Lower lobe of right lung (tissue), 2 donors: ENCODE measurements at places on chromosomes 1 and 21.
A peak's percentile ranks its signal among the peaks of the same experiment; 100 is the strongest.

- DNase-seq = no peak
These were observed 108.1 kb downstream of the MAP3K21 start for GRCh38 chr1:233435622-233436021.

GRCh38 chr21:37522641-37523295 is 156.2 kb downstream of the DYRK1A start:
- DNase-seq = no peak

DNA sequence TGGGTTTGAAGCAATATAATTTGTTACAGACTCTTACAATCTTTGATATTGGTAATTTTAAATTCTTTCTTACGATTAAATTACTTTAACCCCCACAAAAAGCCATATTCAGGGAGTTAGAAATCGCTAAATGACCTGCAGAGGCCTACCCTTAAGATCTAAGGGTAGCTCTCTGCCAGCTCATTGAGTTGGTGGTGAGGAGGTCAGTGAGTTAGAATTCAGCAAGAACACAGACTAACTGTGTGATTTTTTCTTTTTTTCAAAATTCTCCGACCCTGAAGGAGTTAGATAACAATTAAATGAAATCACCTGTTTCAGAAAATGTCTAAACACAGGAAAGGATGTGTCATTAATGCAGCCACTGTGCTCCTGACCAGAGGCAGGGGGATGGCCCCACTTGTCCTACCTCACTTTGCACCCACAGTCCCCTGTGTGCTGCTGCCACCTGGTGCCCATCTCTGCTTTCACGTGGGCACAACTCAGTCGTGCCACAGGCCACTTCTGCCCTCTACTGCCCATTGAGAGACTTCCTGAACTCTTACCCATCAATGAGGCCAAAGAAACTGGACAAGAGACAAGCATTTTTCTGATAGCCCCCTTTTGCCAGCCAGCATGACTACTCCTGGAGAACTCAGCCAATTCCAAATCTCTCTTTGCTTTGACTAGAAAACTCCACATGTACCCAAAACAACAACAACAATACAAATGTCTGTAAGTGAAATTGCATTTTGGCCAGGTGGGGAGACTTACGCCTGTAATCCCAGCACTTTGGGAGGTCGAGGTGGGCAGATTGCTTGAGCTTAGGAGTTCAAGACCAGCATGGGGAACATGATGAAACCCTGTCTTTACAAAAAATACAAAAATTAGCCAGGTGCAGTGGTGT is 8.4 kb downstream of the CFAP45 start:
- DNase-seq = peak; percentile 90

DNA sequence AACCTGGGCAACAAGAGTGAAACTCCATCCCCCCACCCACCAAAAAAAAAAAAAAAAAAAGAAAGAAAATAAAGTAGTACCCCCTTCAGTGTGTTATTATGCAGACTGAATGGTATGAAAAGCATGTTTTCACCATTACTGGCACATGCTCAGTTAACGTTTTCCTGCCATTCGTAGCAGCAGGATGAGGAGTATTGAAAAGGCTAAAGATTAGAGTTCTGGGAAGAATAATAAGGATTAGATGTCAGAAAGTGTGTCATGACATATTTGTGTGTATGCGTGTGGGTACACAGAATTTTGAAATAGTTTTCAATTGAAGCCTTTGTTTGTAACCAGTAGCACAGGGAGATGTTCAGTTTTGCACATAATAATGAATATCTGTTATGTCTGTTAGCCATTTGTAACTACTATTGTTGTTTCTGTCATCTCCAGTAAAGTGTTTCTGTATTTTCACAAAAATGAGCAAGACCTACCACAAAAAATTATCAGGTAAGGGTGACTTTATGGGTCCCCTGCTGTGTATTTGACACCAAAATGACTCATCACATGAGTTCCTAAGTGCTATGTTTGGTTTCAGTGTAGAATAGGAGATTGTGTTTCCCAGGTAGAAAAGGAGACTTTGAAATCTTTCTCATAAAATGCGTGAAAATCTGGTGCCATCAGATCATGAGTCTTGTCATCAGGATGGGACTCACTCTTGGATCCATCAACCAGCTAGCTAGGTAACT is 358.9 kb downstream of the DISC1 start:
- no peak for DNase-seq

DNA sequence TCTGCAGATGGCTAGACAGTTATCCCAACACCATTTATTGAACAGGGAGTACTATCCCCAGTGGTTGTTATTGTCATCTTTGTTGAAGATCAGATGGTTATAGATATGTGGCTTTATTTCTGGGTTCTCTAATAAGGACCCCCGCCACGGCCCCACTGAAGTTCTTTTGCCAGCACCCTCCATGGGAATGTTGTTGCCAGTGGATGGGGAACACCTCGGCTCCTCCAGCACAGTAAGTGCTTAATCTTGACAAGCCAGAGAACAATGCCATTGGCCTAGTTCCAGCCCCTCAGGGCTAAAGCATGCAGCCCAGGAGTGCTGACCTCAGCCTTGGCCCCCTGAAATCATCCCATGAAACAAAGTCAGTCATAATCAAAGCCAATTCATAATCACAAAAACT is 337.6 kb downstream of the AGBL4 start:
- no peak for DNase-seq

DNA sequence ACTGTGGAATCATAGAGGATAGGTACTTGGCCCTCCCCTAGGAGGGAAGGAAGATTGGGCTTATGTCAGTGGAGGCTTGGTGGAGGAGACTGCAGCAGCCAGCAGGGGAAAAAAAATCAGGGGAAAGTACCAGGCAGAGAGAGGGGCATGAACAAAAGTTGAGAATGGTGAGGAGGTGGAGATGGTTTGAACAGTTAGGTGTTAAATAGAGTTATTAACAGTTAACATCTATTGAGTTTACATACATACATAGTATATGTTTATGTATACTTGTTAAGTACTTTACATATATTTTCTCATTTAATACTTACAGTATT is 136.5 kb upstream of the HNRNPU start:
- no peak for DNase-seq

DNA sequence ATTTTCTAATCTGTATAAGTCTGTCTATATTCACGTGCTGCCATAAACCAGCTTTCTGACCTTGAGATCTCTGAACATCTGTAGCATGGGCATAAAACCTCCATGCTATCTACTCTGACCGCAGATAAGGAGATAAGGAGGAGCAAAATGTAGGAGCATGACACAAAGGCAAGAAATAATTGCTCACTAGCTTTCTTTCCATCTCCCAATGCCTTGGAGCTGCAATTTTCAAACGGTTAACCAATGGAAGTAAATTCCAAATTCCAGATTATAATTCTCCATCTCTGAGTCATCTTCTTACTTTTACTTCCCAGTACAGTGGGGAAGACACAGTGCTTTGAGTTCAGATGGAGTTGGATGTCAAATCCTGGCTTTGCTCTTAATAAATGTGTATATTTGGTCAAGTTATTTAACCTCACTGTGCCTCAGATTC is 41.6 kb downstream of the CD58 start:
- DNase-seq = no peak

DNA sequence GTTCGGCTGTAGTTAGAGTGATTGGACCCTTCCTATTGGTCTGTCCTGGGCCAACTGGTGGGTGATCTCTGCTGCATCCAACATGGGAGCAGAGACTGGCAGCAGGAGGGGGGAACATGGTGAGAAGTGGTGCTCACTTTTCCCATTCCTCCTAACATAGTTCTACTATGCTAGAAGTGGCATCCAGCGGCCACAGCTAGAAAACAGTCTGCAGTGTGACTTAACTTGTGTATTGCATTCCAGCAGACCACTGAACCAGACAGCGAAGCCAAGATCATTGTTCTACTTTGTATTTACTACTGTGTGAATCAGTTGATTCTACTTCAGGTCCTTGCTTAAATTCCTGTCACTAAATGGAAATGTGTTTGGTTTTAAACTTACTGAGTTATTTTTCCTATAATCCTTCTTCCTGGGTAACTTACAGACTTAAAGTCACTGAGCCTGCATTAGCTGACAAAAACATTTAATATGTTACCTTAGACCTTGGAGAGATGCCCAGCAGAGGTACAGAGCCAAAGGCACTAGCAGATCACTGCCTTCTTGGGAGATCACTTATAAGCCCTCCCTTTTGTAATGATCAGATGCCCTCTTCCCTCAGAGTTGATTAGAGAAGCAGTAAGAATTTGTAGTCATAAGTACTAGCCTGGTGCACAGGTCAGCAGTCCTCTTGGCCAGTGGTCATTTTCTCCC is 8.2 kb downstream of the FABP3 start:
- DNase-seq = no peak

DNA sequence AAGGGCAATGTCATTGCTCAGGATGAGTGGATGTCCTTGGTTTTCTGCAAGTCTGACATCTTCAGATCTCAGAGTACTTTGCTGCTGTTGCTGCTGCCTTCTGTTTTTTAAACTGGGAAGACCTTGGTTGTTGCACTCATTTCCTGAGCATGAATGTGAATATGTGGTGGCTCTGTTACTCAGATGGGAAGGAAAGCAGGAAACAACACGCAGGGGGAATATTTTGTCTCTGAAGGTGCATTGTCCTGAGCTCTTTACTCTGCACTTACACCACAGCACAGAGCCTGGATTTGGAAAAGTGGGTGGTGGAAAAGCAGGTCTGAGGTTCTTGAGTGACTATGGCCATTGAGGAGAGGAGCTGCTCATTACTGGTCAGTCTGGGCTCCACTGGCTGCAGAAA is 36.3 kb downstream of the PTGFRN start:
- no peak for DNase-seq
